M059J (cell line): ENCODE measurements at places on chromosomes 6 and 20. TPM values are rescaled to one million over a fixed set of nuclear protein-coding genes. Genes with fewer than 3 reads are reported as not detected.
A peak's percentile ranks its signal among the peaks of the same experiment; 100 is the strongest.

- peak; percentile 90 for DNase-seq
These were observed 210.0 kb upstream of the SNX9 start for GRCh38 chr6:157613011-157613522.

The TSHZ2 gene
- total RNA-seq = 5.5 and 11.9 TPM in 2 replicates

The NDUFAF5 gene
- total RNA-seq = 27.6 and 43.6 TPM in 2 replicates

The CASP8AP2 gene
- total RNA-seq = 9.3 and 11.4 TPM in 2 replicates

The MICAL1 gene
- 15.4 and 21.5 TPM in 2 replicates for total RNA-seq

GRCh38 chr6:35181308-35181932 lies 32.3 kb upstream of the SCUBE3 start:
- DNase-seq = peak; percentile 94

DNA sequence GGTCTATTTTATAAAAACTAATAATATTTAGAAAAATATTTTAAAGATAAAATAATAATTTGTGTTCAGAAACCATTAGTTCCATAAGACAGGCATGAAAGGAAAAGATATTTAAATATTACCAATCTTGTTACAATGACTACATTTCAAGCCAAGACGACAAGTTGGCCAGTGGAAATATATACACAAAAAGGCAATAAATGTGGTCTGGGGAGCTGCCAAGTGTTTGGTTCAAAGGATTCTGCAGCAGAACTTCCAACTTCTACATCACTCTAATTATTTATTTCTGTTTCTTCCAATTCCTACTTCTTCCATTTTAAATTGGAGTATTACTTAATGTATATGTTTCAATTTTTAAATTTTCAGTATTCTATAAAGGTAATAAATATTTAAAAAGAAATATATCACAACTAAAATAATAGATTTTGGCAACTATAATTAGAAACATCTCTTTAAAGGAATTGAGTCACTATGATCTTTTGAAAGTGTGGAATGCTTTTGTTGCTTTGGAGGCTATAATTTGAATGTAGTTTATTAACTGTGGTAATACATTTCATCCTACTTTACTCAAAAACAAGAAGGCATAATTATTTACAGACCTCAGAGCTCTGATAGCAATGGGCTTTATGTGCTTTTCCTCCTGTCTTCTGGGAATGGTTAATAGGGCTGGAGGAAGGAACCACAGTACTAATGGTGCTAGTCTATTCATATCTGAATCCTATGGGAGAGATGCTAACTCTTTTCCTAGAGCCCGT lies 129.7 kb upstream of the FAM184A start:
- peak; percentile 42 for DNase-seq

The TXLNB gene
- 0.10 and 0.17 TPM in 2 replicates for total RNA-seq

The ASIP gene
- total RNA-seq = not detected in 2 replicates

- DNase-seq = peak; percentile 73
These were observed 30.0 kb downstream of the ALDH5A1 start for GRCh38 chr6:24524805-24525204.
